ENCODE measurements at places on chromosomes 16 and 17. TPM values are rescaled to one million over a fixed set of nuclear protein-coding genes. Genes with fewer than 3 reads are reported as not detected.

GRCh38 chr17:31405890-31406371 is 14.5 kb downstream of the RAB11FIP4 start:
- no peak for DNase-seq

- no peak for DNase-seq
Observed at GRCh38 chr16:56354746-56355145, 70.6 kb downstream of the AMFR start.

PROCA1 gene
- 2.0 TPM for total RNA-seq

PLK1 gene
- total RNA-seq, result 0.76 TPM

DNA sequence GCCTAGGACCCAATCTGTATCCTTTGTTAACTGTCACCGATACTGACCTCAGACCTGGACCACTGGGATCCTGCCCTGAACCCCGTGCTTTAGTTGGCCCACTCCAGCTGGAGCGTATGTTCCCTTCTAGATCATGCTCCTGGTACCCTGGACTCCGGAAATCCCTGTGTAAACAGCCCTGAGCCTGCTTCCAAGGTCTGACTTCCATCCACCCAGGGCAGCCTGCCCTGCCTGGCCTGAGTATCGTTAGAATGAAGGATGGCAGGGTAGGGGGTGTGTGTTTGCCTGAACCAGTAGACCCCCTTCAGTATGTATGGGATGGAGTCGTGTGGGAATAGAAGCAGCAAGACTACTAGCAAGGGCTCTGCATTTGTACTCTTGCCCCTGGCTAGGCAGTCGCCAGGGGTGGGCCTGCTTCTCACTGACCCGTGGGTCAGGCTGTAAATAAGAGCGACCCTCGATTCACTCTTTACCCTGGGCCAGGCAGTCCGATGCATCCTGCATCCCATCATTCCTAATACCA is 691 bp upstream of the TMEM98 start:
- no peak for DNase-seq

- no peak for DNase-seq
Observed at GRCh38 chr16:5551909-5552308, 454.3 kb upstream of the EEF2KMT start.

DNA sequence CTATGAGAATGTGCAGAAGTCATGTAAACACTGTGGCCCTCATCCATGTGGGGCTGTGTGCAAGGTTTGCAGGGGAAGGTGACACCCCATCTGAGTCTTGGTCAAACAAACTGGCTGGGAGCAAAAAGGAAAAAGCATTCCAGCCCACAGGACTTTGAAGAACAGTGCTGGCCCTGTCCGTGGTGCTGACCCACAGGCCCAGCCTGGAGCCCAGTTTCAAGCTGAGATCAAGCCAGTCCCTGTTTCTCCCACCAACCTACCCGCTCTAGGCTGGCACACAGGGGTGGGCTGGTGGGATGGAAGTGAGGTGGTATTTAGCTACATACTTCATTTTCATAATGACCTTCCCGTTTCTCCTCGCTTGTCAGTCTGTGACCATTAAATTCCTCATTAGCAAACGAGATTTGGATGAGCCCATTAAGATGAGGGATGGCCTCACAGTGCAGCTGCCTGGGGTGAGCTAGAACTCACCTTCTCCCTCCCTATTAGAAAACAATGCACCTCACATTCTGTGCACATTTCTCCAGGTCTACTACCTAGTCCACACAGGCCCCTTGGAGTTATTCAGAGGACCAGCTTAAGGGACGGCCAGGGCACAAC is 12.6 kb upstream of the RPL38 start:
- no peak for DNase-seq

DNA sequence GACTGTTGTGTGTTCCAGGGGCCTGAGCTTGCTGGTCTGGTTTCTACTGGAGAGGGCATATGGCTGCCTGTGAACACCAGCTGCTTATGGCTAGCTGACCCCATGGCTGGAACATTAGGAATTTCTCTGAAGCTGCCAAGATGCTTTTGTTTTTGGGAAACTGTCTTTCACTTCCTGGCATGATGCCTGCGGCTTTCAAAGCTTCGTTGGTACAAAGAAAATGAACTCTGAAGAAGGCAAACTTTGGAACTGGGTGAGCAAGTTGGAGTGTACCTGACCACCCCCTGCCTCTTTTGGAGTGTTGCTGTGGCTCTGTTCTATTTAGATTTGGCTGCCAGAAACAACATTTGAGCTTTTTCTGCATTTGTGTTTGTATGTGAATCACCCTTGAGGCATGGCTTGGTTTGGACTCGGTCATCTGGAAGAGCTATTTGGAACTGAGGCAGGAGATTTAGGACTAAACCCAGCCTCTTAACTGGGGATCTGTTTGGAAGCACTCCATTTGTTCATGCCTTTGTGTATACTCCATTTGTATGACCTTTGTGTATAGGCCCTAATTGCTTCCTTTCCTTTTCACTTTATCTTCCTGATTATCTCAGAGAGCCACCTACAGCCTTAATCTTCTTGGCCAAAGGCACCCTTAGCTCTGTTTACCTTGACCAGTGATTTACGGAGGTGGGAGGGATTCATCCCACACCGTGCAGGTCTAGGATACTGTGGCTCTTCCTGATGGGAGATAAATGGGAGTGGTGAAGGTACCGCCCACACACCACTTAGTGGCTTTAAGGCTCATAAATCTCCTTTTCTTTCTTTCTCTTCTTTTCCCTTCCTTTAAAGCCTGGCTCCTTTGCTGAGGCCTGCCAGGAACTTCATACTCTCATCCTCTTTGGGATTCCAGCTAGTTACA is 7.3 kb upstream of the CPHXL start:
- DNase-seq, result no peak

- DNase-seq, result no peak
Observed at GRCh38 chr17:77099997-77100396, 40.8 kb upstream of the SEC14L1 start.

EVPLL gene
- not detected for total RNA-seq

DNA sequence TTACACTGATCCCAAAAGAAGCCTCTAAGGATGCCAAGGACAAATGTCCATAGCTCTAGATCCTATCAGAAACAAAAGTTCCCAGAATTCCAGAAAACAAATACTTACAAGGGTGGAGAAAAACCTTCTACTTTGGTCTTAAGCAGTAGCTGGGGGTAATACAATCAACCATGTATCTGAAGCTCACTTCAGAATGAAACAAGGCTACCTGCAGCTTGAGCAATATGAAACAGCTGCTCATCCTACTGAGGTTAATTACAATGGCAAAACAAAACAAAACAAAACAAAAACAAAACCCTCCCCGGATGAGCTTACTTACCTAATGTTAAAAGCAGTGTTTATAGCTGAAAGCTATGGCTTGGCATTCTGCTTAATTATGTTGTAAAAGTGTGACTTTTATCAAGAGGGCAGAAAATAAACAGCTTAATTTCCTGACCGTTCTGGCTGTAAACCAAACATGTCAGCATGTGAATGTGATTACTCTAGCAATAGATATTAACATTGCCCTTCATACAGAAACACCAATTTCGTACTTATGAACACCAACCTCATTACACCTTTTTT is 10.5 kb downstream of the PDZD9 start:
- DNase-seq, result no peak

GRCh38 chr17:46179375-46179999 is 13.7 kb downstream of the KANSL1 start:
- DNase-seq, result no peak

- no peak for DNase-seq
Observed at GRCh38 chr16:2516391-2517240, 2.9 kb downstream of the ATP6V0C start.

DNA sequence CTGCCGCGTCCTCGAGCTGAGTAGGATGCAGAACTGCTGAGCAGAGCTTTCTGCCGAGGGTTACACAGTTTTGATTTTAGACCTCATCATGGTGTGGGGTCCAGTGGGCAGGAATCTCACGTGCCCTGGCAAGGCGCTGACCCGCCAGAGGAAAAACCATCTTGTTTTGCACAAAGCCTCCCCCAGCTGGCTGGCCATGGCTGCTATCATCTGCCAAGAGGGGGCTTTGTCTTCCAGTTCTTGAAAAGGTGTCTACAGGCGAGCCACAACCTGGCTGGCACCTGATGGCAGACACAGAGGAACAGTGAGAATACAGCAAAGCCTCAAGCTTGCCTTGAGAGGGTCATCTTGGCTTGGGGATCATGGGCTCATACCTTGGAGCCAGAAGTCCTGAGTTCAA is 118.3 kb downstream of the CMIP start:
- no peak for DNase-seq

- DNase-seq, result no peak
Observed at GRCh38 chr16:84104231-84104630, 12.5 kb downstream of the MBTPS1 start.

DNA sequence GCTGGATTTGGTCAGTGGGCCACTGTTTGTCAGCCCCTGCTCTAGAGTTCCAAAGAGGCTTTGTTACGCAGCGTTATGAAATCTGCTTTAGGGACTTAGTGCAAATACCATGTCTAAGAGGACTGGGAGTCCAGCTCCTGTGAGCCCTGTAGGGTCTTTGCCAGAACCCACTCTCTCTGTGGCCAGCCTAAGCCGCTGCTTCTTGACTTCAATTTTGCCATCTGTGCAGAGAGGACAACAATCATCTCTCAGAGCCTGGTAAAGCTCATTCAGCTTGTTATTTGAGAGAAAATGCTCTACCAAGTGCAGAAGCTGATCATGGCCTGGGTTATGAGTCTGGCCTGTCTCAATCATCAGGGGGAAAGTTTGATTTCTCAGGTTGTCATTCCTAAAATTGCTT is 17.9 kb downstream of the CA10 start:
- no peak for DNase-seq

DNA sequence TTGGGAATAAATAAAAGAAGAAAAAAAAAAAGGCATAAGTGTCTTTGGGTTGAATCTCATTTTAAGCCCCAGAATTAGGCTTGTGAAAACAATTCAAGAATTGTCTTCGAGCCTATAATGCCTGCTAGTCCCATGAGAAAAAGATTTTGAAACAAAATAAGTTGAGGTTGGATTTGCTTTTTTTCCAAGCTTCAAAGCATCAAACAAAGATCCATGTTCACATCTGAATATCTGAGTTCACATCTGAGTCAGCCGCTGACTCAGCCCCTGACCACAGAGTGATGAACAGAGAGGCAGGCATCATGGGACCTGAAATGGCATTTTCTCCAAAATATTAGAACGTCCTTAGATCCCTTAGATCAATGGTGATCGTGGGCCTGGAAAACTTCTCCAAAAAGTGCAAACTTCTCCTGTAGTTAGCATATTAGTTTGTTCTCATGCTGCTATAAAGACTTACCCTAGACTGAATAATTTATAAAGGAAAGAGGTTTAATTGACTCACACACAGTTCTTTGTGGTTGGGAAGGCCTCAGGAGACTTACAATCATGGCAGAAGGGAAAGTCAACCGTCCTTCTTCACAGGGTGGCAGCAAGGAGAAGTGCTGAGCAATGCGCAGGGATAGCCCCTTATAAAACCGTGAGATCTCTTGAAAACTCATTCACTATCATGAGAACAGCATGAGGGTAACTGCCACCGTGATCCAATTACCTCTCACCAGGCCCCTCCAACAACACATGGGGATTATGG is 294.6 kb upstream of the HSBP1 start:
- no peak for DNase-seq

OTOP3 gene
- not detected for total RNA-seq

PABPN1L gene
- total RNA-seq, result not detected

DNA sequence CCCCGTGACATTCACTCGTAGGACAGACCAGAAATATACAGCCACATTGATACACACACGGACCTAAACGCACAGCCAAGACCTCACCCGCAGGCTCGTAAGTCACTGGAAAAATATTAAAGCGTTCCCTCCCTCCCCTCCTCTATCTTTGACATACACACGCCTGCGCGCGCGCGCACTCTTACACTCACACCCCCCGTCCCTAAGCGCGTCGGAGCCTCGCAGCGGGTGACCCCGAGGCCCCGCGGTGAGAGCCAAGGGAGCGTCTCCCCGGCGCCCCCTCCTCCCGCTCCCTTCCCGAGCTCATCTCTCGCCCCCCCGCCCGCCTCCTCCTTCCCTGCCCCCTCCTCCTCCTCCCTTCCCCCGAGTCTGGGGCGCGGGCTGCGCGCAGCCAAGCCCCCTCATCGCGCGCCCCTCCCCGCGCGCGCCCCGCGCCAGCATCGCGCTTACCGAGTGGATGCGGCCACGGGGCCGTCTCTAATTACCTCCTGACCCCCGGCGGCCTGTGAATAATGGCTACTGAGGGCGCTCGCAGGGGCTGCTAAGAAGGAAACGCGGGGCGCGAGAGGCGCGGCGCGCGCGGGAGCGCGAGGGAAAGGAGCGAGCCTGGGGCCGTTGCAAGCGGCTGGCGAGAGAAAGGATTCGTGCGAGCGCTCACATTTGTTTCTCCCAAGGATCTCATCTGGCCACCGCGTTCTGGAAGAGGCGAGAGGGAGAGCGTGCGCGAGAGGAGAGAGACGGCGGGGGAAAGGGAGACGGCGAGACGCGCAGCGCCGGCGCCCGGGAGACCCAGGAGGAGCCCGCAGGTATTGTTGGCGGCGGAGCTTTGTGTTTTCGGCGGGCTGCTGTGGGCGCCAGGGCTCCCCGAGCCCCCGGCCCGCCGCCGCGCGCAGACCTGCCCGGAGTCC is 42.4 kb downstream of the RAI1 start:
- peak; percentile 45 for DNase-seq

- DNase-seq, result no peak
Observed at GRCh38 chr17:6815775-6816174, 15.8 kb downstream of the TEKT1 start.

- no peak for DNase-seq
Observed at GRCh38 chr17:28240688-28241340, 78.2 kb upstream of the TMEM97 start.

CASKIN1 gene
- total RNA-seq, result 0.06 TPM

ATP1B2 gene
- not detected for total RNA-seq

DNA sequence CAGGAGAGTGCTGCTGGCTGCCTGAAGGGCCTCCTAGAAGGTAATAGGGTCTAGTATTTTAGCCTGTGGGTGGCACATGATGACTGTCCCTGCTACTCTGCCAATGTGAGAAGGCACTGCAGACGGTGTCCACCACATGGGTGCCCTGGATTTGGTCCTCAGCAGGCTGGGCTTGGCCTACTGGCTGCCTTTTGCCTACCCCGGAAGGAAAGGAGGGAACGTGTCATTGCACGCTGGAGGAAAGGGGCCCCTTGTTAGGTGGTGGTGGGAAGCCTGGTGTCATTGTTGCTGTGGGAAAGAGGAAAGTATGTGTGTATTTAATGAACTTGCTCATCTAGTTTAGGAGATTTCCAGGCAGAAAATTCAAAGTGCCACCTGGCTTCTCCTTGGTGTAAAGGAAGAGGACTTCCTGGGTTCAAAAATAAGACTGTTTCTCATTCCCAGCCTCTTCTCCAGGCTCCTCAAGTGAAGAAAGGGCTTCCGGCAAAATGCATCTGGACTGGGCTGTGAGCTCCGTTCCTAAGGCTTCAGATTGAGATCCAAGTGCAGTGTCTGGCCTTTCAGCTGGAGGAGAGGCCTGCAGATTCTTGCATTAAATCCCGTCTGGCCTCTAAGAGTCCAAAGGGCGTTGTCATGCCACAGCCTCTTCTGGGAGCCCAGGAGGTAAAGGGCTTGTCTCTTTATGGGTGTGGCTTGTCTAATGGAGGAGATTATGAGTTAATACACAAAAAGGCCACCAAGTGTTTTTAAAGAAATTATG is 55.1 kb downstream of the RPTOR start:
- no peak for DNase-seq

ARL5C gene
- not detected for total RNA-seq
